ENCODE measurements at places on chromosomes 7 and 10. TPM values are rescaled to one million over a fixed set of nuclear protein-coding genes. Genes with fewer than 3 reads are reported as not detected.

ADAM22 gene
- total RNA-seq: 4.3 TPM

DNA sequence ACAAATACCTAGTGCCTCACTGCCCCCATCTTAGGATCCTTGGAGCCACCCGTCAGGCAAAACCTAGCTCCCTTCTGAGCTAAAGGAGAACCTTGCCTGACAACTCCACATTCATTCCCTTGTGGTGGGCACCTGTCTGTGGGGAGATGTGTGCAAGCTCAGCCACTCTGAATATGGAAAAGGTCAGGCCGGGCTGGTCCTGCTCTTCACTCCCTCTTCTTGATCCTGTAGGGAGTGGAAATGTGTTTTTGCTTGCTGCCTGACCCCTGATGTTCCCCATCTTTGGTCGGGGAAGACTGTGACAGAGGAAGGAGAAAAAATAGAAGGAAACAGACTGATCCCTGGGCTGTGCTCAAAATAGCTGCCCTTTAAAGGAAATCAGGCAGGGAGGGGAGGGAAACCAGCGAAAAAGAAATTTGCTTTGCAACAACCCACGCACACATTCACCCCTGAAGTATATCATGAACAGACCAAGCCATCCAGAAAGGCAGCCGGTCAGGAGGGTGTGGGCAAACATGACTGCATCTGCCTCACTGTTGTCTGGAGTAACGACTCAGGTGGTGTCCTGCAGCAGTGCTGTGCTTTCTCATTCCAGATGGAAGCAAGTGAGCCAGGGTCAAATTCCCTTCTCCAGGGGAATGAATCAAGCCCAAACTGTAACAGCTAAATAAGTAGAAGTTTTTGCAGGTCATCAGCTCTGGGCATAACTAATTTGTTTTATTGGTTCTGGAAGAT is 74.0 kb downstream of the SCRN1 start:
- no peaks in the 10 kb centered on the region for H3K4me1 ChIP-seq
- H3K27ac ChIP-seq: no peak overlapping the region
- H3K4me3 ChIP-seq: no peak overlapping the region
- no peak for DNase-seq
- H3K27me3 ChIP-seq: no peaks in the 10 kb centered on the region

- no peak for DNase-seq
- no peak overlapping the region for H3K4me3 ChIP-seq
- H3K27ac ChIP-seq: no peak overlapping the region
These were observed 366.6 kb upstream of the PFKP start for GRCh38 chr10:2700626-2701305.

- peaks cover 3% of the 10 kb centered on the region for H3K27me3 ChIP-seq
- H3K4me3 ChIP-seq: no peak overlapping the region
- H3K4me1 ChIP-seq: peaks cover 5% of the 10 kb centered on the region
- H3K36me3 ChIP-seq: no peaks in the 10 kb centered on the region
These were observed 5.4 kb downstream of the ETV1 start for GRCh38 chr7:13984061-13984460.

DNA sequence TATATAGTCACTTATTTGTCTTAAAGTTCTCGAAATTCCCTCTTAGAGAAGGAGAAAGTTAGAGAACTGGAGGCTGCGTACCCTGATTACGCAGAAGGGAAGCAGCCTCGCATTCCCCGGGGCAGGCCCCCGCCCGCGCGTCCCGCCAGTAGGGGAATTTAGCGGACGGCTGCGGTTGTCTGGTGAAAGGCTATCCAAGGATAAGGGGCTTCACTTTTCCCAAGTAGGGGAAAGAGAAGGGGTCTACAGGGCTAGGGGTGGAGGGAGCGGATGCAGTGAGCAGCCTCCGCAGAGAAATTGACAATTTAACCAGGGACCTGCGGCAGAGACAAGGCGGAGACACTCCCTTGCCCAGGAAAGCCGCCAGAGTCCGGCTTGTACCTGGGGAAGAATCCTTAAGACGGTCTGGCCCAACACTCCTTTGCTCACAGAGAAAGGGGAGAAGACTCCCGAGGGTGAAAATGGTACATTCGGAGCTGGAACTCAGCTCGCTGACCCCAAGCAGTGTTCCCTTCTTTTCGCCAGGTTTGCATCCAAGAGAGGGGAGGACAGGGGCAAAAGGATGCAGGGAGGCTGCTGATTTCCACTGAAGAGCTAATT is 994 bp upstream of the MAGI2 start:
- H3K27ac ChIP-seq: peak overlapping the region; percentile 87
- H3K27me3 ChIP-seq: peaks cover 8% of the 10 kb centered on the region
- no peaks in the 10 kb centered on the region for H3K36me3 ChIP-seq
- peak overlapping the region; percentile 45 for H3K4me3 ChIP-seq

LEP gene
- not detected for total RNA-seq

DNA sequence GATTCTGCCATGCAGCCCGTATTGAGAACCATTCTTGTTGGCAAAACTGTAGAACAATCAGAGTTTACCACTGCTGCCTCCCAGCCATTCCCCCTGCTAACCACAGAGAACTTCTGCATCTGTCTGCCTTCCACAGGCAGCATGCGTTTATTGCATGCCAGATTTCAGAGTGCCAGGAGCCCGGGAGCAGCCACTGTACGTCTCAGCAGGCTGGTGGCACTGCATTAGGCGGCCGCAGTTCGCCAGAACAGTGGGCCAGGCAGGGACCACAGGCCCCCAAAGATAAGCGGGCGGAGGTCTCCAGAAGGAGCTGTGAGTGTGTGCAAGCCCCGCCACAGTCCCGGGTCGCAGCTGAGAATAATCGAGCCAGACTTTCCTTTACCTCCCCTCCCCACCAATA is 31.8 kb downstream of the ZNF467 start:
- no peaks in the 10 kb centered on the region for H3K27me3 ChIP-seq
- H3K4me1 ChIP-seq: peaks cover 7% of the 10 kb centered on the region
- H3K4me3 ChIP-seq: peak overlapping the region; percentile 19
- no peaks in the 10 kb centered on the region for H3K36me3 ChIP-seq

CHST15 gene
- 103 TPM for total RNA-seq

ACHE gene
- 4.8 TPM for total RNA-seq

RBM28 gene
- total RNA-seq: 35.3 TPM
